ENCODE measurements at places on chromosomes 12 and 14.
A peak's percentile ranks its signal among the peaks of the same experiment; 100 is the strongest.

GRCh38 chr14:59588101-59588500 lies 11.5 kb upstream of the CCDC175 start:
- DNase-seq: no peak

GRCh38 chr12:4649358-4649661 lies 396 bp downstream of the NDUFA9 start:
- no peak for DNase-seq

GRCh38 chr12:96806272-96806671 lies 100.8 kb upstream of the NEDD1 start:
- DNase-seq: no peak

DNA sequence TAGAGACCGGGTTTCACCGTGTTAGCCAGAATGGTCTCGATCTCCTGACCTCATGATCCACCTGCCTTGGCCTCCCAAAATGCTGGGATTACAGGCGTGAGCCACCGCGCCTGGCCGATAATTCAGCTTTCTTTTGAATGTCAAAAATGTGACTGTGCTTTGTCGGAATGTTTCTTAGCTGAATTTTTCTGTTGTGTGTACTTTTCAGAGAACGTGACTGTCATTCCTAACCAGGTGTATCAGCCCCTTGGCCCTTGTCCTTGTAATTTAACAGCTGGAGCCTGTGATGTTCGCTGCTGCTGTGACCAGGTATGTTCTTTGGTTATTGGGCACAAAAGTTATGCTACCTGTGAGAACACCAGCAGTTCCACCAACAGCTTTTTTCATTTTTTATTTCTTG lies 8.1 kb downstream of the TCTN2 start:
- DNase-seq: no peak

DNA sequence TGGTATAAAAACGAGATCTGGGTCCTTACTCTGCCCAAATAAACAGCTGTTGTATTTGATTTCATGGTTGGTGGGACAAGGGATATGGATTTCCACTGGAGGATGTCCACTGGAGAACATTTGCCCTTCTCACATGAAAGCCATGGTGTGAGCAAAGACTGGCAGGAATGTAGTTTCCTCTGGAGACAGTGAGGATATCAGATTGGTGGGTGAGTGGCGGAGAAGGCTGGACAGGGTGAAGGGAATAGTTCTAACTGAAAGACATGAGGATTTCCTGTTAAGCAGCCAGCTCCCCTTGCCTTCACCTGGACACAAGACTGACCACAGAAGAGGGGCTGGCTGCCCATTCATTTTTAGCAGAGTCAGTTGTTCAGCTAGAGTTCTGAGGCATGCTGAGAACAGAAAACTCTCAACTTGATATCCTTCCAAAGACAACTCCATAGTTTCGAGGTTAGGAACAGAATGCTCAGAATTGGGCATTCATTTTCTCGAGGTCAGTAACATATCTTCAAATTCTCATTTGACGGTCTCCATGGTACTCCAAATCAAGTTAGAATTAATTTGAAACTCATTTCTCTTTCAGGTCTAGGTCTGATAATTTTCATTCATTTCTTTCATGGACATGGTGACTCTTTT lies 365.7 kb downstream of the LRIG3 start:
- no peak for DNase-seq

DNA sequence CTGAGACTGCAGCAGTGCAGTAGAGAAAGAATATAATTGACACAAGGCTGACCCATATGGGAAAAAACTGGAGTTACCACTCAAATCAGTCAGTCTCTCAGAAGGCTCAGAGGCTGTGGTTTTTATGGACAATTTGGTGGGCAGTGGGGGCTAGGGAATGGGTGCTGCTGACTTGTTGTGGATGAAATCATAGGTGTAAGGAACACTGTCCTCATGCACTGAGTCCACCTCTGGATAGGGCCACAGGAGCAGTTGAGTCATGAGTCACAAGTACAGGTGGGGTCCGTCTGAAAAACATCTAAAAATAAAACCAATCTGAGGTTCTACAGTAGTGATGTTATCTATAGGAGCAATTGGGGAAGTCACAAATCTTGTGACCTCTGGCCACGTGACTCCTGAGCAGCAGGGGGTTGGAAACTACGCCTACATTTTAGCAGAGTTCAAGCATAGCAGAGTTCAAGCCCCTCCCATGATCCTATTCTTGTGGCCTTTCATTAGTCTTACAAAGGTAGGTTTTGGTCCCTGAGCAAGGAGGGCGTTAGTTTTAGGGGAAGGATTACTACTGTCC lies 18.1 kb upstream of the SGPP1 start:
- DNase-seq: no peak

- DNase-seq: no peak
Observed at GRCh38 chr12:29149691-29150281, 708 bp downstream of the FAR2 start.

DNA sequence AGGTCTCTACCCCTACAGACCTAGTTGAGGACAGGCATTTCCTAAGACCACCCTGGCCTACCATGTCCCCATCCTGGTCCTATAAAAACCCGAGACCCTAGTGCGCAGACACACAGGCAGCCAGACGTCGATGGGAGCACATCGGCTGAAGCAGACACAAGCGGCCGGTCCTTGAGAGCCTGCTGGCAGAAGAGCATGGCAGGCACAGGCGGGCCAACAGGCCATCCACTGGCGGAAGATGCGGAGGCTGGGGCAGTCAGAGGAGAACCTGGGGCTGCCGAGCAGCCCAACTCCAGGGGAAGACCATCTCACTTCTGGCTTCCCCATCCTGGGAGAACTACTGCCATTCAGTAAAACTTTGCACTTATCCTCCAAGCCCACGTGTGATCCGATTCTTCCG lies 396.8 kb downstream of the AEBP2 start:
- DNase-seq: no peak

DNA sequence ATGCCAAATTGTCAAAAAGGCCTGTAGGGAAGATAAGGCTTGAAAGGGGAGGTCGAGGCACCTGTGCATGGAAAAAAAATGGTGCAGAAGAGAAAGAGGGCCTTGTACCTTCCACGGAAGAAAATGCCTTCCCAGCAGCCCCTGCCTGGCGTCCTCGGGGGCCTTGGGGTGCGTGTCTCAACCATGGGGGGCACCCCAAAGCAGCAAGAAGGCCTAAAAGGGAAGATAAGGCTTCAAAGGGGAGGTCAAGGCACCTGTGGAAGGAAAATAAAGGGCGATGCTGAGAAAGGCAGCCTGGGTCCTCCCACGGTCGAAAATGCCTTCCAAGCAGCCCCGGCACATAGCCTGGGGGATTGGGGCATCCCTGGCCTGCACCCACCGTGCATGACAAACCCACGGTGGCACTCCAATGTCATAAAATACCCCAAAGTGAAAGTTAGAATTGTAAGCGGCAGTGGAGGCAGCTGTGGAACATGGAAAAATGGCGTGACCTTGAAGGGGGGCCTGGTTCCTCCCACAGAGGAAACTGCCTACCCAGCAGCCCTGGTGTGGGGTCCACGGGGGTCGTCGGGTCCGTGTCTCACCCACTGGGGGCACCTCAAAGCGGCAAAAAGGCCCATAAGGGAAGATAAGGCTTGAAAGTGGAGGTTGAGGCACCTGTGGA lies 275.0 kb downstream of the ALG10 start:
- no peak for DNase-seq

GRCh38 chr14:75274899-75275569 lies 3.6 kb upstream of the FOS start:
- DNase-seq: peak; percentile 96

DNA sequence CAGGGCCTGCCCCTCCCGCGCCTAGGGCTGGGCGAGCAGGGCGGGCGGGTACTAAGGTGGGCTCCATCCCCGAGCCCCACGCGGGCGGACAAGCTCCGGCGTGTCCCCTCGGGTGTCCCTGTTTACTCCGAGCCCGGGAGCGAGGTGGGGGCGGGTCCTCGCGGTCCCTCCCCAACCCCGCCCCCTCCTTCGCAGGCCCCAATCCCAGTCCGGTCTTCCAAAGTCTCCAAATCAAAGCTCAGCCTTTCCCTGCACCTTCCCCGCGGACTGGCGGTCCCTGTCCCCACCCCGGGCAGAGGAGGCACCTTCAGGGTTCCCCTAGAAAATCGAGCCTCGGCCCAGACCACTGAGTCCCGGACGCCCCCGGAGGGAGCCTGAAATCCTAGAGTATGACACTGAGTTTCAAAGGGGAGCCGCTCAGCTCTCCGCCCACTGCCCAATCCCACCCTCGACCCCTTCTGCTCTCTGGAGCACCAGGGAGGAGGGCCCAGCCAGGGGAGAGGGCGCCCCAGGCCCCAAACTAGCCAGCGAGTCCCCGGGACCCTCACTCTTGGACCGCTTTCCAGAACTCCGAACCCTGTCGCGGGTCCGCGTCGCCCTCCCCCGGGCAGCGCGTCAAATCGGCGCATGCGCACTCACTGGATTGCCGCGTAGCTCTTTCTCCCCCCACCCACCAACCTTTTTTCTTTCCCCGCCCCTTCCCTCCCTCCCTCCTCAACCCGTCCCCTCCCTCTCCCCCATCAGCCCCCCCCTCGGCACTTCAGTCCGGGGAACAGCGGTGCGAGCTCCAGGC lies at the start of gene LRP1:
Gene LRP1 (plus strand): TSS at position 758 of the 793 bp plus-strand sequence. CDS start 482 bp downstream, outside the sequence.
- DNase-seq: peak; percentile 82

GRCh38 chr12:40474630-40475029 lies 217.6 kb upstream of the CNTN1 start:
- DNase-seq: no peak

DNA sequence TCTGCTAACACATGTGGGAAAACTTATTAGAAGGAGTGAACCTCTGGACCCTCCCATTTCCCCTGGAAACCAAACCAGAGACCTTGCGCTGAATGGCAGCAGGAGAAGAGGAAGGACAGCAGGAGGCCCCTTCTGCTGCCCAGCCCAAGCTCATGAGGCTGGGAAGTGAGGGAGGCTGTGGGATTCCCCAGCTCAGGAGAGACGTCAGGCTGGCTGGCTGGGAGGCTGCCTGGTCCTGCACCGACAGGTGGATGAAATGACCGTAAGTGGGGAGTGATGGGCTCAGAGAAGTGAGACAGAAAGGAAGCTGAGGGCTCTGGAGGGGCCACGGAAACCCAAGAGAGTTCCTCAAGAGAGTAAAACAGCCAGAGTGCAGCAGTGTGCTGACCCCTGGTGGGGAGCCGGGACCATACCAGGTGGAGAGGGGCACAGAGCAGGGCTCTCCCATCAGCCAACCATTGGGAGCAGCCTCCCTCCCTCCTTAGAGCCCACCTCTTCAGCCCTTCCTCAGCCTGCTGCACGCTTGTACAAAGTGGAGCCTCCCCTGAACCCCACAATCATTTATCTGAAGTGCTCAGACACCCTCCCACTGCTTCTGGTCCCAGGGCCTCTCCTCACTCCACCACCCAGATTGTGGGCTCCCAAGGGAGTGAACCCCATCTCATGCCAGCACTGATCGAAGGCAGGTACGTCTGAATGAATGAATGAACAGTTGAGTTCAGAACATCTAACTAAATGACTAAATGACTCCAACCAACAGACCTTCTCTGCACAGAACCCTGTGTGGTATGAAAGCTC lies 14.0 kb downstream of the TAMALIN start:
- DNase-seq: peak; percentile 47

- DNase-seq: peak; percentile 72
Observed at GRCh38 chr14:62126879-62127478, 364.8 kb downstream of the SNAPC1 start.

DNA sequence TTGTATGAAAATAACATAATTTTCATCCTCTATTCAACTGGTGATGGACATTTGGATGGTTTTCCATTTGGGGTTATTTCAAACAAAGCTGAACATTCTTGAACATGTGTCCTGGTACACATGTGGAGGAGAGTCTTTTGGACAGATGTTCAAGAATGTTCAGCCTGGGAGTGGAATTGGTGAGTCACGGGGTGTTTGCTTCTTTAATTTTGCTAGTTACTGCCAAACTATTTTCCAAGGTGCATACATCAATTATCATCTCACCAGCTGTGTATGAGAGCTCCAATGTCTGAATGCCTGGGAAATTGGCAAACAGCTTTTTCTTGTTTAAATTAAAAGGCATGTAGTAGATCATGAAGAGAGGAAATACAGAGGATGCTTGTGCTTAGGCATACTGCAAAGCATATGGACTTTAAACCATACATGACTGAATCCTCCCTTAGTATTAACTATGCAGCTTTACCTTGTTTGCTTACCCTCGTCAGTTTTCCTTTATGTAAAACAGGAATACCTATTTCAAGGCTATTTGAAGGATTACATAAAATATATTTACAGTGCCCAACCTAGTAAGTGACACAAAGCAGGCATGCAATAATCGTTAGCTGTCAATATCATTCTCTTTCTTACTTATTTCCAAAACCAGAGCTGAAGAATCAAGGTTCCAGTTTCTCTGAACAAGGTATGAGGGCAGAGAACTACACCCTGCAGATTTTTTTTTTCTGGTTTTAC lies 152.1 kb downstream of the ITPR2 start:
- peak; percentile 63 for DNase-seq

- DNase-seq: peak; percentile 58
Observed at GRCh38 chr14:68714991-68715924, 77.6 kb downstream of the ZFP36L1 start.

- no peak for DNase-seq
Observed at GRCh38 chr14:71563492-71564153, 368.6 kb upstream of the RGS6 start.

- DNase-seq: no peak
Observed at GRCh38 chr12:52792185-52793029, 3.5 kb downstream of the KRT3 start.

DNA sequence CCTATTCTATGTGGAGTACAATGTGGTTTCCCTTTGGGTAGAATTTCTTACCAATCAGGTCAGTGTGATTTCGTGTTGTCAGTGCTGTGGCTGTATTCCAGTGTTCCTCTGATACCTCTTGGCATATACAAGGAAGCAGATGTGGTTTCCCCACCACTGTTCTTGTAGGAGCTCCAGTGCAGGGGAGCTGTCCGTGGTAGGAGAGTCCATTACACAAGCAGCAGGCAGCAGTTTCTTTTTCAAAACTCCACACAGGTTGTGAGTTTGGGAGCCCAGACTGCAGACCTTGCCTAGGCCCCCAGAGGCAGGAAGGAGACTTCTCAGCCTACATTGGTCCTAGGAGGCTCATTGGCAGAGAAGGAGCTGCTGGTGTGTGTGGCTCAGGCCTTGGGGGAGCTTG lies 452.8 kb downstream of the AACS start:
- no peak for DNase-seq

GRCh38 chr12:96441816-96442215 lies 41.6 kb upstream of the CDK17 start:
- no peak for DNase-seq

- no peak for DNase-seq
Observed at GRCh38 chr12:127411981-127412380, 855.0 kb upstream of the TMEM132C start.

DNA sequence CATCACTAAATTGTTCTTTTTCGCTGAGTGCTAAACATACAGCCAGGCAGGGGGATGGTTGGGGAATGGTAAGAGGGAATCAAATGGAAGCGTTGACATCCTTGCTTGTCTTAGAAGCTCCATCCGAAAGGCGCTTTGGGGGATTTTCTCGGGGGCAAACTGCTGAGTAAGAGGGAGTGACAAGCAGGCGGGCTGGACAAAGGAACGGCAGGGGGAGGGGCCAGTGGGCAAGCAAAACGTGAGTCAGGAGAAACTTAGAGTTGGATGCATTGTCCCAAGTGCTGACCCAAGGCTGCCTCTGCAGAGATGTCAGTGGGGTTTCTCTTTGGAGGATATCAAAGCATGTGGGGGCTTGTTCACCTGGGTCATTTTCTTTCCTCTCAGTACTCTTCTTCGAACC lies 480.5 kb downstream of the VRK1 start:
- DNase-seq: no peak

- no peak for DNase-seq
Observed at GRCh38 chr14:24255931-24256711, 6.9 kb downstream of the TGM1 start.

- no peak for DNase-seq
Observed at GRCh38 chr12:43352001-43352400, 200.0 kb downstream of the ADAMTS20 start.

GRCh38 chr12:49872381-49872780 lies 29.5 kb upstream of the BCDIN3D start:
- no peak for DNase-seq

GRCh38 chr12:107748472-107748871 lies 12.5 kb downstream of the PRDM4 start:
- peak; percentile 81 for DNase-seq
